ENCODE measurements at places on chromosomes 1 and 21.

GRCh38 chr1:204077979-204078696 is 5.2 kb downstream of the SOX13 start:
- no peak for DNase-seq

DNA sequence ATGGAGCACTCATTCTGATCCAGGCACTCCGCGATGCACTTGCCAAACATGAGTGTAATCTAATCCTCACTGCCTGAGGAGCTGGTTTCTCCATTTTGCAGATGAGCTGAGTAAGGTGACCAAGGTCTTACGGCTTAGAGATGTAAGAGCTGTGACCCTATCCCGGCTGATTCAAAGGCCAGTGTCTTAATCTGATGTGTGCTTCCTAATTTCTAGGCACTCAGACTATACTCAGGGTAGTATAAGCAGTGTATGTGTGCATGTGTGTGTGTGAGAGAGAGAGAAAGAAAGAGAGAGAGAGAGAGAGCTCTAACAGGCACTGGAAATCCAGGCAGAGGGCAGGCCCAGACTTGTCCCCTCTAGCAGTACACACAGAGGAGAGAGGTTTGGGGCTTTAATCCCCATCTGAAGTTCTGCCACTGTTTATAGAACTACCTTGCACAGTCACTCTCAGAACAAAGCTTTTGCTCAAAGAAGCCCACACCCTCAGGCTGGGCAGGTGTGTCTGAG is 188.2 kb downstream of the ZBTB18 start:
- no peak for DNase-seq

DNA sequence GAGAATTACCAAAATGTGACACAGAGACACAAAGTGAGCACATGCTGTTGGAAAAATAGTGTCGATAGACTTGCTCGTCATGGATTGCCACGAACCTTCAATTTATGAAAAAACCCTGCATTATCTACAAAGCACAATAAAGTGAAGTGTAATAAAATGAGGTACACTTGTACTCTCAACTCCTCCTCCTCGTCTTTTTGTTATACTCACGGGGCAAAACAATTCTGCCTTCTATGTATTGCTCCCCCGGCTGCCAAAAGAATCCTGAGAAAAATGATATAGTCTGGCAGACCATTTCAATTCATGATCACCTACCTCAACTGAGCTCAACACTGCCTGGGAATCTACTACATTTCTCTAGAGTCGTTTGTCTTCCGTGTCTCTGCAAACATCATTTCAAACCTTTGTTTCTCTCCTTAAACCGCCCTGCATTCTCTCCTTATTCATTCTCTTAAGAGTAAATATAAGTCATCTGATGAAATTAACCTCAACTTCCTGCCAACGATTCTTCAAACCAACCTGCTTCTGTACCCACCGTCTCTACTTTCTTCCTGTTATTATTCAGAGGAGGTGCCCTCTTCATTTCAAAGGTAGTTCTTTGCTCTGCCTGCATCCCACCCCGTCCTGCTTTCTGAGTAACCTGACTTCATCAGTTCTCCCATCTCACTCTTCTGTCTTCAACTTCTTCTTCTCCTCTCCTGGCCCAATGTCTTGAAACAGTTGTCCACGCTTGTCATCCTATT is 12.9 kb upstream of the IL19 start:
- peak; percentile 25 for DNase-seq

DNA sequence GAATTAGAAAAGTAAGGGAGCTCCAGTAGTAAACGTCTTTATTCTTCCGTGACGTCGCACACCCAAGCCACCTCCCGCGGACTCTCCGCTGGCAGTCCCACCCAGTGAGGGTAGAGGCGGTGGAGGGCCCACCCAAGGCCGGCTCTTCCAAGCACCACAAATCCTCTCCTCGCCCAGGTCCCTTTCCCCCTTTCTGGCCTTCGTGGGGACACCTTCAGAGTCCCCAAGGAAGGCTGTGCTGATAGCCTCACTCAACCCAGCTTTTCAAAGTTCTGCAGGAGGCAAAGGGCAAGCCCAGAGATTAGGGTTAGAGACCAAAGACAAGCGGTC is 349 bp upstream of the GPN2 start:
- no peak for DNase-seq

- DNase-seq = peak; percentile 82
These were observed 68.7 kb downstream of the TEX35 start for GRCh38 chr1:178581351-178582303.

GRCh38 chr1:213586587-213586972 is 401.2 kb upstream of the PROX1 start:
- no peak for DNase-seq

- DNase-seq = no peak
These were observed 6.5 kb upstream of the RGS16 start for GRCh38 chr1:182610606-182611194.

DNA sequence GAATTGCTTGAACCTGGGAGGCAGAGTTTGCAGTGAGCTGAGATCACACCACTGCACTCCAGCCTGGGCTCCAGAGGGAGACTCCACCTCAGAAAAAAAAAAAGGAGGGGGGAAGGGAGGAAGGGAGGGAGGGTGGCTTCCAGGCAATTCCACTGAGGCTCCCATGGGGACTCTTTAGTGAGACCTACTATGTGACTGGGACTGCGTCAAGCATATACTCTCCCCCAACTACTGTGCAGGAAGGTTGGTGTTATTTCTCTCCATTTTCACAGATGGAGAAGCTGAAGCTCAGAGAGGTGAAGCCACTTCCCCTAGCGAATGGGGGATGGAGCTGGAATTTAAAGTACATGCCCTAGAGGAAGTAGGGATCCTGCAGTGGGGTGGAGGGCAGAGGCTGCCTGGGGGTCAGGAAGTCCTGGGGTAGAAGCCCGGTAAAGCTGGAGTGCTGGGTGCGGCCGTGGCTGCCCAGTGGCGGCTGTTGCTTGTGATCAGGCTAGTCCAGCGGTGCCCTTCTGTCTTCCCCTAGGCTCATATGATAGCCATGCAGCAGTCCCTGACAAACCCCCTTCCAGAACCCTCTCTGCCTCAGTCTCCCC is 40.3 kb downstream of the RAP1GAP start:
- no peak for DNase-seq

GRCh38 chr1:235739124-235739523 is 89.5 kb upstream of the GNG4 start:
- DNase-seq = no peak

GRCh38 chr1:184276416-184276815 is 110.4 kb upstream of the C1orf21 start:
- no peak for DNase-seq

GRCh38 chr1:92343061-92343460 is 44.2 kb downstream of the RPAP2 start:
- no peak for DNase-seq

DNA sequence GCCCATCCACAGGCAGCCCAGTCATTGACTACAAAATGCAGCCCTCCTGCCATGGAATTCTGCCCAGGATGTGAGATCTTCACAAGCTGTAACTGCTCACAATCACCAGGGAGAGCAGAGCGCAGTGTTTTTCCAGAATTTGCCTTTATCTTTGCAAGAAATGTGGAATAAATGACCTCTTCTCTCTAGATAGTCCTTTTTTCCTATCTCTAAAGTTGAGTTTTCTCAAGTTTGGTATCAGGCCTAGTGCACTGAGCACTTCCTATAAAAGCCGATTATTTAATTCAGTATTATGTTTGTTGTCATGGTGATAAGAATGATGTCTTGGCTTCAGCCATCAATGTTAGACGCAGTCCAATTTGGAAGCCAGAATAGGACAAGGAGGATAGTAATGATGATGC is 246.9 kb upstream of the IRF2BP2 start:
- DNase-seq = no peak

DNA sequence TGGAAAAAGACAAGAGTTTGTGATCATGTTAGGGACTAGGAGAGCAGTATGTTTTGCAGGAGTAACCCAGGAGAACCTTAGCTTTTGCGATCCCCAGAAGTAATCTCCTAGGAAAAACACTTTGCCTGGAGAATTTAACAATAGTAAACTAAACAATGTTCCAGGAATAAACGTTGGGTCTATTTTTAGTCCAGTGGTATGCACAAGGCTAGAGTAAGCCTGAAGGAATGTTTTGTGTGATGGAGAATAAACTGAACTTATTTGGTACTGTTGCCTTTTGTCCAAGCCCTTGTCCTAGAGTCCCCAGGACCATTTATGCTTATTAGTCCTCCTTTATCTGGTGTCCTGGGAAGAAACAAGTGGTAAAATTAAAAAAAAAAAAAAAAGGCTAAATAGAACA is 28.7 kb upstream of the RGS5 start:
- no peak for DNase-seq

GRCh38 chr1:5938101-5938646 is 54.1 kb downstream of the NPHP4 start:
- no peak for DNase-seq

GRCh38 chr1:46394108-46394871 is at the start of gene FAAH:
Gene FAAH (plus strand): TSS chr1:46394317. CDS start chr1:46394349, 32 bp downstream.
- peak; percentile 46 for DNase-seq

DNA sequence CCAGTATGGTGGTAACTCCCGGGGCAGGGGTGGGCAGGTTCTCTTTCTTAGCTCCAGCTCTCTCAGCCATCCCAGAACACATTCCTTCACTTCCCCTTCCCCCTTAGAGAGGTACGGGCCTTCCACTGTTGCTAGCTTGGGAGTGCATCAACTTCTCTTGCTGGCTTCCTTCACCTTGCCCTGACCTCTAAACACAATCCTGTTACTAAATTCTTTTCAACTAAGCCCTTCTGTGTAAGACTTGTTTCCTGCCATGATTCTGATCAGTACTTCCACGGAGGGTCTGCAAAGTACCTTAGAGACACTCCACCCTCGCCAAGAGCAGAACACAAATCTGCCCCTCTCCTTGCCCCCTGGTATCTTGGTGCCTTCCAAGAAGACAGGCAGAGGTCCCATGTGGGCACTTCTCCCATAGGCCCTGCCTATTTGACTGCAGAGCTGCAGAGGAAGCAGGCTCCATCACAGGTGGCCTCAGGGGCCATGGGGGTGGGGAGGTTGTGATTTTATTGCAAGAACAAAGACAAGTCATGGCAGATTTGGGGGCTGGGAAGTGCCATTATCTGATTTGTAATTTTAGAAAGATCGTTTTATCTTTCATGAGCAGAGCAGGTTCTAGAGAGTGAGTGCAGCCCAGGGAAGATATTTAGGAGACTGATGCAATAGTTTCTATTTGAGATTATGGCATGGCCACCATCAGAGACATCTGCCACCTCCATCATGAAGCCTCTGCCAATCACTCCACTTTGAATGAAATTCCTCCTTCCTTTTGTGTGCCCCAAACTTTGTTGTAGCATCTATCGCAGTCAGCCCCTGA is 182.5 kb upstream of the JUN start:
- no peak for DNase-seq

DNA sequence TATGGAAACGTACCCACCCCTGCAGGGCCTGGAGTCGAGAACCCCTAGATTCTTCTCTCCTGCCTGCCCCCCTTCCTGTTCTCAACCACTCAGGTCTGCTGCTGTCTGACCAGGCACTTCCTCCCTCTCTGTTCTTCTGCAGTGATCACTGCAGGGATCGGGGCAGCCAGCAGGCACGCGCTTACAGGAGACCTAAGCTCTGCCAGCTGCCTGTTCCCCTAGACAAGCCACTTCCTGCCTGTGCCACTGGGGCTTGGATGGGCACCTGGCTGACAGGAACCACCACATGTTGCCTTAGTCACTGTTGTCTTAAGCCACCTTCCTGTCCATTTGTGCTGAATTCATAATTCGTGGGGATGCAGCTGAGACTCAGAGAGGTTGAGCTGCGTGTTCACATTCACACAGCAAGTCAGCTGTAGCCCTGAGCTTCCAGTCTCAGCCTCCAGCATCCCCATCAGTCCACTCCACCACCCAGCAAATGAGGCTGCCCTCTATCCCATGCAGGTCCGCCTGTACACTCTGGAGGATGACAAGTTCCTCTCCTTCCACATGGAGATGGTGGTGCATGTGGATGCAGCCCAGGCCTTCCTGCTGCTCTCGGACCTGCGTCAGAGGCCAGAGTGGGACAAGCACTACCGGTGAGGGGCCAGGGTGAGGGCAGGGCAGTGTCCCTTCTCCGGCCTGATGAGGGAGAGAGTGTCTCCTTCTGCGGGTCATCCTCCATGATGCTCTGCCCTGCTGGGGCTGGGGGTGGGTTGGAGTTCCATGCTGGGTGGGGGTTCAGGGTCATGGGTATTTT is 18.6 kb downstream of the FAM151A start:
- DNase-seq = no peak

DNA sequence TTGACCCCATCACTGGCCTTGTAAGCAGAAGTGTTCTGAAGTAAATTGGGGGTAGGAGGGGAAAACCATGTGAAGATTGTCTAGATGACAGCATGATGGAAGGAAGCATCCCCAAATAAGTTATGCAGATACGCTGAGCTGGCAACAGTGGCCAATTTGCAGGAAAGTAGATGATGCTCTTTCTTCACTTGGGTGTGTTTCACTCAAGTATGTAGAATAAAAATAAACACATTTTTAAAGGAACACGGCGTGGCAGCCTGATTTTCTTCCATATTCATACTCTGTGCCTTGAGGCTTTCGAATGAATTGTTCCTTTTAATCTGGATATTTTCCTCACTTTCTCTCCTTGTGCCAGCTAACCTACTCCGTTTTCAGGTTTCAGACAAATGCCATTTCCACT is 295.5 kb upstream of the DPYD start:
- no peak for DNase-seq

- no peak for DNase-seq
These were observed 13.4 kb downstream of the FTCD start for GRCh38 chr21:46141767-46142581.

DNA sequence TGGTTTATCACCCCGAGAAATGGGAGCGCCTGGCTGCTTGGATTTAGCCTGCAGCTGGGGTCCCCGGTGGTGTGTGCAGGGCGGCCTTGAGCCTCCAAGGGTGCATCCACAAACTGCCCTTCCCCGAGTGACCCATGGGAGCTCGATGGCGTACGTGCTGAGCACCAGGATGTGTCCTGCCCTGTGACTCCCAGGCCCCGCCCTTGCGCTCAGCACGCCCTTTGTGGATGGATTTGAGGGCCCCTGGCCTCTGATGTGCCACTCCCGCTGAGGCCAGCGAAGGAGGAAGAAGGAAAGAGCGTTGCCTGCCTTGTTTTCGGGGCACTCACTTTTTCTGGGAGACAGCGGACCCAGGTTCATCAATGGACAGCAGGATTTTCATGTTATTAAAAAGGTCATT is 1.7 kb upstream of the TFF3 start:
- DNase-seq = no peak

DNA sequence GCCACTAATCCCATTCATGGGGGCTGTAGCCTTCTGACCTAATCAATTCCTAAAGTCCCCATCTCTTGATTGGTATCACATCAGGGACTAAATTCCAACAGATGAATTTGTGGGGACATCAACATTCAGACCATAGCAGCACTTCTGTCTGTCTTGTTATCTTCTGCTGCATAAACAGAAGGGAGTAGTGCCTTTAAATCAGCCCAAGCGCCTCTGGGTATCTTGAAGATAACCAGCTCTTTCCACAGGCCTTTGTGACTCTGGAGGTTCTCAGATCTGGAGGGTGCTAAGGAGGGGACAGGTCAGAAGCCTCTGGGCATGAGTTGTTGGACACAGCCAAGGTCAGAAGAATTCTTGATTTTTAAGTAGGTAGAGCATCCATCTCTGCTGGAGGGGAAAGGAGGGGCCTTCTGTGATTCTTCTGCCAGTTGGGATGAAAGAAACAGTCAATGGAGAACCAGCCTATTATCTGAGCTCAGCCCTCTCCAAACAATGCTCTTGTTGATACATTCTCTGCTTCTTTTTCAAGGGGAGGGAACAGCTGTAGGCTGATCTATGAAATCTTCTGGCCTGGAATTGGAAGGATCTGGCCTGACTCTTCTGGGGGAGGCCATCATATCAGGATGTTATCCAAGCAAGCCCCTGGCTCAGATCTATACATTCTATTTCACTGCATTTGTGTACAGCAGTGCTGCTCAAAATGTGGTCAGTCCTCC is 31.3 kb upstream of the LRIG2 start:
- DNase-seq = no peak

GRCh38 chr1:5620997-5621396 is 371.2 kb downstream of the NPHP4 start:
- DNase-seq = no peak

Data from naive B cell (primary cell).